ENCODE measurements at places on chromosomes 5 and 9.
A peak's percentile ranks its signal among the peaks of the same experiment; 100 is the strongest.

- no peak for DNase-seq
These were observed 2.5 kb upstream of the PSMD5 start for GRCh38 chr9:120845255-120845654.

- DNase-seq = no peak
These were observed 37.9 kb downstream of the ARHGEF28 start for GRCh38 chr5:73663860-73664240.

DNA sequence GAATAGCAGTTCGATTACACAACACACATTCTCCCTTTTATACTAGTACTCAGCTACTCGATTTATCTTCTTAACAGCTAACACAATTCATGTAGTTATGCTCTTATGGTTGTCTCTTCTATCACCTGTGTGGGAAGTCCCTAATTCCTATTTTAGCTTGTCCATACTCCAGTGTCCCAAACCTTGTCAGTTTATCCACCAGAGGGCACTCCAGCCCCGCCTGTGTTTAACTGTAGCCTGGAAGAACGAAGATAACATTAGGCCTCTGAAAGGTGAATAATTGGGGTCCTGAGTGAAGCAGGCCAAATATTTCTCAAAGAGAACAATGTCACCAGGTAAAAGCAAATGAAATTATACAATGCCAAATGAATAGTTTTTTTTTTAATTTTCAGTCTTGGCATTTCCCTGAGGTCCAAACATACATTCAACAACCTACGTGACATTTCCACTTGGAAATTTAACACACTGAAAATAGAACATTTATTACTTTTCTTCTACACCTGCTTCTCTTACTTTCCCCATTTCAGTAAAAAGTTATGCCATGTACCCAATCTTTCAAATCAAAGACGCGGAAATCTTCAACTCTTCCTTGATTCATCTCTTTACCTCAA is 560.7 kb downstream of the HTR1A start:
- DNase-seq = peak; percentile 75

GRCh38 chr9:87271696-87272477 is 225.8 kb upstream of the DAPK1 start:
- DNase-seq = no peak

DNA sequence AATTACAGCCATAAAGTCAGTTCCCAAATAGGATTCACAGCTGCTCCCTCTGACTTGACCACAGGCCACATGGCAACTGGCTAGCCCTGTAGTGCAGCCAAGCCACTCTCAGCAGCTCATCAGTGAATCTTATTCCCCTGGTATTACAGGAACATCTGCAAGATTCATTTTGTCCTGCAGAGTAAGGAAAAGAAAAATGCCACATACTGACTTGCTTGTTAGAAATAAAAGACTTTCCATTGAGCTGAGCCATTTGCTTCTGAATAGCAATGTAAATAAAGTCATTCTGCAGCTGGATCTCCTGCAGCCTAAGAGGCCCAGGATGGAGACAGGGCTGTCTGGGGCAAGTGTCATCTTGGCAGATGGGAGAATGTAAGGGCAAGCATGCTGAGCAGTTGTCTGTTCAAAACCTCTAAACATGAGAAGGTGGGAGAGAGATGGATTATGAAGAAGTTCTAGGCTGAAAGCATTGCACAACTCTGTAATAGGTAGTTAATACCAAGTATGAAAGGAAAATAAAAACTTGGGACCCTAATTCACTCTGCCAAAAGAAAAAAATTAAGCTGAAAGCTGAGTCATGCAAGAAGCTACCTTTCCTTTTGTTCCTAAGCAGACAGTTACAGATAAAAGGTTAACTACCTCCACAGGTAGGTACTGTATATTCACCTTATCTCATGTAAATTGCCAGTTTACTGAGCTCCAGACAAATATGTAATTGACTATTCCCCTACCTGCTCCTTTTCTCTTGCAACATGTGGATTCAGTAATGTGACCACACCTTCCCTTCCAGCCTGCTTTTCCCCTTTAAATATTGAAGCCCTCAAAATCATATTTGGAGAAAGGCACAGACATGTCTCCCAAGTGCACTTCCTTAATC is 244.4 kb upstream of the RAI14 start:
- peak; percentile 44 for DNase-seq

DNA sequence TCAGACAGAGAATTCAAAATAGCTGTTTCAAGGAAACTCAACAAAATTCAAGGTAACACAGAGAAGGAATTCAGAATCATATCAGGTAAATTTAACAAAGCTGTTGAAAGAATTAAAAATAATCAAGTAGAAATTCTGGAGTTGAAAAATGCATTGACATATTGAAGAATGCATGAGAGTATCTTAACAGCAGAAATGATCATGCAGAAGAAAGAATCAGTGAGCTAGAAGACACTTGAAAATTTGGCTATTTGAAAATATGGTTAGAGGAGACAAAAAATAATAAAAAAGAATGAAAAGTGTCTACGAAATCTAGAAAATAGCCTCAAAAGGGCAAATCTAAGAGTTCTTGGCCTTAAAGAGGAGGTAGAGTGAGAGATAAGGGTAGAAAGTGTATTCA is 22.9 kb downstream of the LMBRD2 start:
- DNase-seq = no peak

- no peak for DNase-seq
These were observed 832.3 kb downstream of the MTRR start for GRCh38 chr5:8701251-8701650.

DNA sequence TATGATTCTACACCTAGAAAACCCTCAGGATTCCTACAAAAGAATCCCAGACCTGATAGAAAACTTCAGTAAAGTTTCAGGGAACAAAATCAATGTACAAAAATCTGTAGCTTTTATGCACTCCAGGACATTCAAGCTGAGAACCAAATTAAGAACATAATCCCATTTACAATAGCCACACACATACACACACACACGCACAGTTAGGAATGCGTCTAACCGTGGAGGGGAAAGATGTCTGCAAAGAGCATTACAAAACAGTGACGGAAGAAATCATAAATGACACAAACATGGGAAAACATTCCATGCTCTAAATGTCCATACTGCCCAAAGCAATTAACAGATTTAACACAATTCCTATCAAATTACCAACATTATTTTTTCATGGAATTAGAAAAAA is 51.4 kb upstream of the CAST start:
- peak; percentile 57 for DNase-seq

DNA sequence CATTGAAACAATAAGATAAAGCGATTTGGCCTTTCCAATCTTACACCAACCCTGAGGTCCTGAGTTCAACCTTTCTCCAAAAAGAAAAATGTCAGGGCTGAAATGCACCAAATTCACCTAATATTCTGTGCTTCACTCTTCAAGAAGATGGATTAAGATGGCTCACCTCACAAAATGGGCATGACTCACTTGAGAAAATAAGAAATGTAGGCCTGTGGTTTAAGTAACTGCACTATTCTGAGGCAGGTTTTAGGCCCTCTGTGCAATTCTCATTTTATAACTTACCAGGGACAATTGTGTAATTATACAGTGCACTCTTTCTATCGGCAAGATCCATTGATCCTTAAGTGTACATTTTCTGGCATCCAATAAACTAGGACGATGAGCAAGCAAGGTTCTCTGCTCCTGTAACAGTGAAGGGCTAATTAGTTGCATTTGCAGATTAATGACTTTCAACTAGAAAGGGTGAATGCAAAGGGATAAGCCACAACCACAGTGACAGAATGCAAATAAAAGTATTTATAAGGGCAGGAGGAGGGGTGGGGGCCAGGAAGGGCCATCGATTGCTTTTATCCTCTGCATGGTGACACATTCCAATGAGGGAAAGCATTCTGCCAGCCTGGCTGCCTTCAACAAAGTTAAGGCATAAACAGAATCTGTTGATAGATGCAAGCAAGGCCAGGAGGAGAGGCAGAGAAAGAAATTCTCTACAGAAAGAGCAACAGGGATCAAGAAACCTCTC is 214.5 kb downstream of the CAAP1 start:
- peak; percentile 16 for DNase-seq

DNA sequence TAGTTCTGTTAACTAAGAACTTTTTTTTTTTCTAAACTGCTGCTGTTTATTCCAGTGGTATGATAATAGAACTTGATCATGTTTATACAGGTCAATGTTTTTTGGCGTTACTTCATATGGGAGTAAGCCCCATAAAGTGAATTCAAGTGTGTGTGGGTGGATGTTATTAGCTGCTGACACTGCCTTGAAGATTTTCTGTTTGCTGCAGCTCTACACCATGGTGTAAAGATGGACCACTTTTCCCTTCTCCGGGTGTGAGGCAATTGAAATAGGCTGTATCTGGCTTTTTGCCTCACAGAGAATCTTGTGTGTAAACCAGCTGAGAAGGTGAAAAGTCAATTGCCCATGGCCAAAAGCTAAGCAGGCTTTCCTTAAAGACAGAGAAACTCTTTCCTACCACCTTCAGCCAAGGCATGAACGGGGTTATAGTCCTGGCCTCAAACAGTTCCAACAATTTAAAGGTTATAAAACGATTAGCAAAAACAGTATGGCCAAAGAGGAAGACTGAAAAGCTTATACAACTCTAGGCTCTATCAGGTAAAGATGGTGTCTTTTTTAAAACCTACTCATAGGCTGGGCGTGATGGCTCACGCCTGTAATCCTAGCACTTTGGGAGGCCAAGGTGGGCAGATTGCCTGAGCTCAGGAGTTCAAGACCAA is 33.9 kb upstream of the ABCA1 start:
- DNase-seq = no peak

- no peak for DNase-seq
These were observed 189.6 kb downstream of the NR3C1 start for GRCh38 chr5:143213851-143214363.

DNA sequence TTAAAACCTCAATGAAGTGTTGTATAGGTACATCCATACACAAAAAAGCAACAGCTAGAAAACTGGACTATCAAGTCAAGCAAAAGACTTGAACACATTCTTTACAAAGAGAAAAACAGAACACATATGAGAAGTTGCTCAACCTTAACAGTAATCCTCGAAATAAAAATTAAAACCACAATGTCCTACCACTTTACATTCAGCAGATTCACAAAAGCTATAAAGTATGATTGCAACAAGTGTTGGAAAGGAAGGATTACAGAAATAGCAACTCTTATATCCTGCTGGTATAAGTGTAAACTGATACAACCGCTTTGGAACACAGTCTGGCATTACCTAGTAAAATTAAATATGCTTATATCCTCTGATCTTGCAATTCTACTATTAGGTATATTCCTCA is 28.5 kb upstream of the GOLGA1 start:
- no peak for DNase-seq

GRCh38 chr5:149831492-149831891 is 101.4 kb downstream of the PPARGC1B start:
- DNase-seq = no peak

DNA sequence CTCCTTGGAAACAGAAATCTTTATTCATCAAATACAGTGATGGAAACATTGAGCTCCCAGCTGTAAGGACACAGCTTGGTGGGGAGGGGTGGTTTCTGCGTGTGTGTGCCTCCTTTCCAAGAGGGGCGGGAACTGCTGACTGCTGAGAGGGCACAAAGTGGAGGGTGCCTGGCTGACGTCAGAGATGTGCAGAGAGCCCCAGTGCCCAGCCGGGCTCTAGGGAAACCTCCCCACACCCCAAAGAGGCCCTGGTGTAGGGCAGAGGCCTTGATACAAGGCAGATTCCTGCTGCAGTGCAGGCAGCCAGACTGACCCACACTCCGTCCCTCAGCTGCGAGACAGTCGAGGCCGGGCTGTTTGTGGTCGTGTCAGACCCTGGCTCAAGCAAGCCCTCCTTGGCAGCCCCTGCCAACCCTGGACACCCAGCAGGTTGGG is 191.0 kb downstream of the CACNA1B start:
- DNase-seq = no peak

DNA sequence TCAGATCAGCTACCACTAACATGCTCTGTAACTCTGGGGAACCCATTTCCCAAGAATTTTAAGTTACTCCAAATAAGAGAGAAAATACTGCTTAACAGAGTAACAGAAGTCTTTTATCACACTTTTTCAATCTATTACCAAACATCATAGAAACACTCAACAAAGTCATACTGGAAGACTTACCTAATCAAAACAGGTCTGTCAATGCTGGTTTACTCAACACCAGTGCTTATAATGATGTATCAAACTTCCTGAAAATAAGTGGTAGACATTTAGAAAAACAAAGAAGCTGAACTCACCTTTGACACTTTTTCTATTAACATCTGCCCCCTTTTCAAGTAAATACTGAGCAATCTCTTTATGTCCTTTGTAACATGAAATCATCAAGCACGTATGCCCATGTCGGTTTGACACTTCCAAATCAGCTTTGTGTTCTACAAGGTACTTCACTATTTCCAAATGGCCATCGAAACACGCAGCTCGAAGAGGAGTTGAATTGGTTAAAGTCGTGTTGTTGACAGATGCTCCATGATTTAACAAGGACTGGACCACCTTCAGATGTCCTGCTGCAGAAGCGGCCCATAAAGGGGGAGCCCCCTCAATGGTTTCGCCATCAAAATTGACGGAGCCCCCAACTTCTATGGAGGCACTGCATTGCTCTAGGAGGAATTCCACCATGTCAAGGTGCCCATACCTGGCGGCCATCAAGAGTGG is 1.8 kb downstream of the FEM1C start:
- no peak for DNase-seq

DNA sequence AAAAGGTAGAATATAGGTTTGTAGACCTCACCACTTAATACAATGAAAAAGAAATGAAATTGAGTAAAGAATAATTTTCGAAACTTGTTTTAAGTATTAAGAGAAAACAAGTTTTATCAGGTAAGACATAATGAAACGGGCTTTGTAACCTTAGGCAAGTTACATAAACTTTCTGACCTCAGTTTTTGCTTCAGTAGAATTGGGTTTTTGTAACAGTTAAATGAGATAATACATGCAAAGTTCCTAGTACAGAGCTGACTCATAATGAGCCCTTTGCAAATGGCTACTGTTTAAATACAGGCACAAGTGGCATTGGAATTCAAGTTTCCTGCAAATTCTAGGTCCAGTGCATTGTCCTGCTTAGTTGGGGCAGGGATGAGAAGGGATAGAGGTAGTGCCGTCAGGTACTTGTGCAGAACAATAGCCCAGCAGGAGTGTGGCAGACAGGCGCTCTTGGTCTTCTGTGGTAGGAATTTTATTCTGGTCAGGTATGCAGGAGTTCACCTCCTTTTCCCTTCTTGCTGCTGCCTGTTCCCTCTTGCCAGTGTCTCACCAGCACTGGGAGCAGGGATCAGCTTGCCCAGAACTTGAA is 203.8 kb downstream of the PBX3 start:
- DNase-seq = no peak
